ENCODE measurements at places on chromosomes 7 and 10.

DNA sequence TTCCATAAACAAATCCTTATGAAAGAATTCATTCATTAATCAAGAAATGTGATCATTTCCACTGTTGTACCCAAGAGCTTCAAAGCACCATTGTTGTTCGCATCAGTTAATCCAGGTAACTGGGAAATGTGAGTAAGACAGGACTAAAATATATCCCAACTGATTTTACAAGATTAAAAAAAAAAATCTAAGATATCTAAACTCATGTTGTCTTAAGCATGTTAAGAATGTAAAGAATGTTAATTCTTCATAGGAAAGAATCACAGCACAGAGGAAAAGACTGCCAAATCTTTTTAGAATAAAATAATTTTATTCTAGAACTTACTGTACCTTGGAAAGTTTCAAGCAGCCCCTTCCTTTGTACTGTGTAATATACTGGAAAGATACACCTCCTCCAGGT lies 16.4 kb downstream of the FZD1 start:
- no peak for DNase-seq

DNA sequence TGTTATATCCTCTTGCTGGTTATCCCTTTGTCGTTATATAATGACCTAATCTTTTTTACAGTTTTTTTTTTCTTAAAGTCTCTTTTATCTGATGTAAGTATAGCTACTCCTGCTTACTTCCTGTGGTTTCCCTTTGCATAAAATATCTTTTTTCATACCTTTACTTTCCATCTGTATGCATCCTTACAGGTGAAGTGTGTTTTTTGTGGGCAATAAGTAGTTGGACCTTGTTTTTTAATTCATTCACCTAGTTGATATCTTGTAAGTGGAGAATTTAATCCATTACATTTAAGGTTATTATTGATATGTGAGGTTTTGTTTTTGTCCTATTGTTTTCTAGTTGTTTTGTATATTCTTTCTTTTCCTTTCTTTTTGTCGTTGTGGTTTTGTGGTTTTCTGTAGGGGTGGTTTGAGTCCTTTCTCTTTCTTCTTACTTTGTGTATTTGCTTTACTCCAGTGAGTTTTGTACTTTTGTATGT lies 168.6 kb downstream of the MLLT10 start:
- DNase-seq: no peak

- no peak for DNase-seq
These were observed 404.7 kb upstream of the PODXL start for GRCh38 chr7:131961054-131961680.

DNA sequence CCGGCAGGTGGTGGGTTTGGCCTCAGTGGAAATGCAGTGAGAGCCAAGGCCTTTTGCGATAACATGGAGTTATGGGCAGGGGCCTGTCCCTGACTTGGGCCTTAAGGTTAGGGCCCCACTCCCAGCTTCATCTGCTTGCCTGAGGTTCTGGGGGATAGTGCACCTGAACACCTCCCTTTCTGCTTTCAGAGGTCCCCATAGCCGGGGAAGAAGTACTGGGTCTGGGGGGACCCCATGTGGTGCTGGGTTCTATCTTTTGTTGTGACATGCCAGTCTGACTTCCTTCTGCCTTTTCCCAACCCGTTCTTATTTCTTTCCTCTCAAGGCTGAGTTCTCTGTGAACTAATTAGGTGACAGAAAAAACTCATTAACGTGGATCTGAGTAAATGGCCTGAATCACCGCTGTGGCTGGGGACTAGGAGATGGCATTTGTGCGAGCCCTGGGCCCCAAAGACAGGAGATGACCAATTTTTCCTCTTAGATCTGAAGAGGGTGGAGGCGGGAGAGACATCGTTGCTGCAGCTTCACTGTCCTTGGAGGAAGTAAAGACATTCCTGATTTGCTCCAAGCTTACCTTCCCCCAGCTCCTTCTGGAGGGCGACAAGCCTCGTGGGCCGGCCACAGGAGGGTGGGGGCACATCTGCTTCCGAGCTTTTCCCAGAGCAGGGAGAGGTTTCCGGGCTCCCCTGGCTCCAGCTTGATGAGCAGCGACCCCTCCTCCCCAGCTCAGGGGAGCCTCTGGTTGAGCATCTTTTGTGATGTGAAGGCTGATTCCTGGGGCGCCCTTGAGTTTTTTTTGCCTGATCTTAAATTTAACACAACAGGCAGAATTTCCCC lies 2.0 kb downstream of the AGAP3 start:
- no peak for DNase-seq

GRCh38 chr10:72058989-72059842 lies 29.1 kb downstream of the SPOCK2 start:
- no peak for DNase-seq
